Activated CD4-positive, alpha-beta memory T cell treated with anti-CD3 and anti-CD28 coated beads, Interleukin-2, amount 10 ng/mL, durations not matched to agents 7 days and 5 days (primary cell): ENCODE measurements at places on chromosomes 1 and 21.

DNA sequence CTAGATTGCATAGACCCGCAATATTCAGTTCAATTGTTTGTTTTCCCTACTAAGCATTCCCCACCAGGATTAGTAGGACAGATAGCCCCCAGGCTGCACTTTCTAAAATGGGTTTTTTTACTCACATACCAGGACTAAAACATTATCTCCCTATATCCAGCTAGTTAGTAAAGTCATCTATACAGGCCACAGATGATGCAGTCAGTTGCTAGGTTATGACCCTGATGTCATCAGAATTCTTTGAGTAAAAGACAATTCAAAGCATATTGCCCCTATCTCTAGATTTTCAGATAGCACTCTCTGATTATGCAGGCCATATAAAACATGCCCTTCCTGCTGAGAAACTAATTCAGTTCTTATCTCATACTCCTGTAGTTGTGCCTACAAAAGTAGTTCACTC is 203.6 kb downstream of the LBR start:
- no peaks in the 10 kb centered on the region for H3K4me1 ChIP-seq
- DNase-seq: no peak
- H3K27me3 ChIP-seq: no peaks in the 10 kb centered on the region
- no peak overlapping the region for H3K4me3 ChIP-seq

- H3K36me3 ChIP-seq: no peaks in the 10 kb centered on the region
- H3K4me1 ChIP-seq: no peaks in the 10 kb centered on the region
- DNase-seq: no peak
- H3K27me3 ChIP-seq: peaks cover 9% of the 10 kb centered on the region
- H3K4me3 ChIP-seq: no peak overlapping the region
These were observed 55.5 kb downstream of the TRABD2B start for GRCh38 chr1:47941609-47942239.

DNA sequence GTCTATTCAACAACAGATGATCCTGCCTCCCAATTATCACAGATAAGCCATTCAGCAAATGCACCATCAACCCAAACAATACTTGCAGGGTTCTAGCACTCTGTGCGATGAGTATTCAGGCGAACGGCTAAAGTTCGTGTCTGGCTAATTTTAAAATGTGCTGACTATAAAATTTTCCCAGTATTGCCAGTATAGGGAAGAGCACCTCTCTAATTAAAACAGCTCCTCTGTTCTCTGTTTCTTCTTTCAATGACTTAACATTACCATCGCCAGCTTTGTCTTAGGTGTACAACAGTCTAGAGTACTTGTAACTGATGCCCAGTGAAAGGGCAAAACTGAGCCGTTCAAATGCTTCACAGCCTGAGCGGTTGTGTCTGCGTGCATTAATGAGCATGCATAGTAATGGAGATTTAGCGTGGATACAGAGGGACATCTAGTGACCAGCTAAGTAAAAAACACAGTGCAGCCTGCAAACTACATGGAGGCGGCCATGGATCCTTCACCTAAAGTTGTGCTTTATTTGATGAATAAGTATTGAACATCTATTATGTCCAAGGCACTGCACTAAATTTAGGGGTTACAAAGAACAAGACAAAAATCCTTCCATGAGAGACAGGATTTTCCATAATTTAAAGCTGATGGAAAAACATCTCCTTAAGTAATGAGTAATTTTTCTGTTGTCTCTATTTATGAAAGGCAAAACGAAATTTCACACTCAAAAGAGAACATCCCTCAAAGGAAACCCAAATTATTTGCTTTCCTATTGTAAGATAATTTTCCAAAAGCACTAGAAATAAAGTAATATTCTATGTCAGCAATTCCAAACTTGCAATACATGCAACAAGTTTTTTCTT is 120.0 kb downstream of the SETD4 start:
- no peak for DNase-seq
- H3K4me1 ChIP-seq: no peaks in the 10 kb centered on the region
- no peak overlapping the region for H3K27ac ChIP-seq
- H3K27me3 ChIP-seq: peaks cover 10% of the 10 kb centered on the region
- no peak overlapping the region for H3K4me3 ChIP-seq
- H3K36me3 ChIP-seq: no peaks in the 10 kb centered on the region

GRCh38 chr1:89873770-89874169 is 52.9 kb downstream of the LRRC8D start:
- no peak overlapping the region for H3K4me3 ChIP-seq
- H3K27ac ChIP-seq: no peak overlapping the region
- H3K36me3 ChIP-seq: peaks cover 35% of the 10 kb centered on the region
- no peak for DNase-seq
- no peaks in the 10 kb centered on the region for H3K27me3 ChIP-seq
- H3K4me1 ChIP-seq: peaks cover 16% of the 10 kb centered on the region

DNA sequence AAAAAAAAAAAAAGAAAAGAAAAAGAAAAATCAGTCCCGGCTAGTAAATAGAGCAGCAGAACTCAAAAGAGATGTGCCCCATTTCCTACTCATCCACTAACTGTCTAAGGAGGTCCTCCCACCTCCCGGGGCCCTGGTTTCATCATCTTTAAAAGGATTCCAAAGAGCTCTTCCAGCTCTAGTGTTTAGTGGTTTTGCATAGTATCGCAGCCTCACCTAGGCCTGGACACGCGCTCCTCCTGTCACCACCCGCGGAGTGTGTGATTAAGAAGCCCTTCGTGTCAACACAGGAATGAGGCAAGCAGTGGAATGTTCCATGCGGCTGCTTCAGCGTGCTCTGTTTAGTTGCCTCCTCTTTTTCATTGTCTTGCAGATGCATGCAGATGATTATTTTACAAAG is 49.0 kb downstream of the LBR start:
- H3K27me3 ChIP-seq: no peaks in the 10 kb centered on the region
- H3K4me1 ChIP-seq: peaks cover 7% of the 10 kb centered on the region
- H3K4me3 ChIP-seq: no peak overlapping the region
- no peak overlapping the region for H3K27ac ChIP-seq

- peaks cover 2% of the 10 kb centered on the region for H3K36me3 ChIP-seq
- no peak overlapping the region for H3K27ac ChIP-seq
- H3K4me1 ChIP-seq: peaks cover 10% of the 10 kb centered on the region
These were observed 66.7 kb upstream of the VAMP3 start for GRCh38 chr1:7704214-7705047.
